HT-29 (cell line): ENCODE measurements at places on chromosomes 13 and 19. TPM values are rescaled to one million over a fixed set of nuclear protein-coding genes. Genes with fewer than 3 reads are reported as not detected.

DNA sequence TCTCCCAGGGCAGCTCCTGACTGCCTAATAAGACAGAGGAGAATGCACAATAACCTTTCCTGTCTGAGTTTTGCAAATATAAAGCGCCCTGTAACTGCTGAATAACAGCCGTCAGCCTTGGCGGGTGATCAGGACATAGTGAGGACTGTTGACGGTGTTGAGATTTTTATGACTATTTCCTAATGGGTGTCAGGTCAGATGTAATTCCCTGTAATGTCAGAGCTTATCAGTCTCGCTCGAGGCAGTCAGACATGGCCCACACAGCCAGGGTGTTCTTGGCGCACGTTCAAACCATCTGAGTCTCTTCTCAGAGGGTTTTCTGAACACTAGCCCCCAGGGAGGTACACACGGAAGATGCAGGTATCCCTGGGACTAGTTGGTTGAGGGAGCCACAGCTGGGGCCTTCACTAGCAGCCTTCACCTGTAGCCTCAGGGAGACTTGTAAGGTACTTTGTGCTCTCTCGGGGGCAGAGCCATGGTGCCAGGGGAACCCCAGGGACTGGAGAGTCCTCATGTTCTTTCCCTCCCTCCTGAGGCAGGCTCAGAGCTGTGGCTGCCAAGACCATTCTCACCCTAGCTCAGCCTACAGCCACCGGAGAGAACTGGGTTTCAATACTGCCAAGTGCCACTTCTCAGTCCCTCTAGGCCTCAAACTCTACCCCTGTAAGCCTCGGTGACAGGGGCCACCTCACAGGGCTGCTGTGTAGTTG lies 213.1 kb downstream of the UQCRFS1 start:
- DNase-seq = no peak

DNA sequence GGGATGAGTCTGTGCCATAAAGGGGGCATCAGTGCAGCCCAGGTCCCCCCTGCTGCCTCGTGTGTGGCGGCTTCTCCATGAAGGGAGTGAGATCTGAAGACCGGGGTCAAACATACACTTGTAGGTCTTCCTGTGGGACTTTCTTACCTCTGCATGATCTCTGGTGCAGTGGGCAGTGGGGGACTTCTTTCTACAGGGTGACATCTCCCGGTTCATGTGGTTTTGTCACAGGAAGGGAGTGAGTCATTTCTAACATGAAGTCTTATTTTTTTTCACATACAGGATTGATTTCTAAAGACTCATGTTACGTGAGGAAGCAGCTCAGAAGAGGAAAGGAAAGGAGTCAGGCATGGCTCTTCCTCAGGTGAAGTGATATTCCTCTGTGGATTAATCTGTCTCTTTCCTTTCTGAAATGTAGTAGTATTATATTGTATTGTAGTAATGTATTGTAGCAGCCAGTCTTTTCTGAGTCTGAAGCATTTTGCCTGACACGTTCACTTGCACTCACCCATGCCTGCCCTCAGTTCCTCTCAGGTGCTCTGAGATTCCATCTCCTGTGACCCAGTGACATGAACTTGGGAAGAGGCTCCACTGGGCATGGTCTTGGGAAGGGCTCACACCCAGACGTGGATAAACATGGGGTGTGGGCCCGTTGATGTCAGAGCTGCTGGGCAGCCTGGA lies 15.7 kb downstream of the ZNF808 start:
- no peak for DNase-seq

DNA sequence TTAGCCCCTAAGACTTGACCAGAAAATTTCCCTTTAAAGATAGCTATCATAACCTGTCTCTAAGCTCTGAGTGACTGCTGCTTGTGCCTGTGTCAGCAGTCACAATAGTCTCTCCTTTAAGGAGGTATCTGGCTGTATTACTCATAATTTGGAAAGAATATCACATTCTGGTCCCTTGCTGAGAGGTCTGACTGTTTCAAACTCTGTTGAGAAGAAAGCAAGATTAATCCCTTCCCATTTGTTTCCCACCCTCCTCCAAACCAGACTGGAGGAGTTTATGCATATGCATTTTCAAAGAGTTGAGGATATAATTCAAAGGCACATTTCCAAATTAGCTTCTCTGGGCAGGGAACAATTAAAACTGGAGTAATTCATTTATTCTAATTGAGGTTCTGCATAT lies 2.3 kb downstream of the HTR2A start:
- no peak for DNase-seq

KASH5 gene
- total RNA-seq = not detected in 2 replicates

GIPR gene
- 4.3 and 5.1 TPM in 2 replicates for total RNA-seq

- DNase-seq = no peak
Measured at GRCh38 chr19:18102916-18103542, 5.5 kb downstream of the MAST3 start.

DNA sequence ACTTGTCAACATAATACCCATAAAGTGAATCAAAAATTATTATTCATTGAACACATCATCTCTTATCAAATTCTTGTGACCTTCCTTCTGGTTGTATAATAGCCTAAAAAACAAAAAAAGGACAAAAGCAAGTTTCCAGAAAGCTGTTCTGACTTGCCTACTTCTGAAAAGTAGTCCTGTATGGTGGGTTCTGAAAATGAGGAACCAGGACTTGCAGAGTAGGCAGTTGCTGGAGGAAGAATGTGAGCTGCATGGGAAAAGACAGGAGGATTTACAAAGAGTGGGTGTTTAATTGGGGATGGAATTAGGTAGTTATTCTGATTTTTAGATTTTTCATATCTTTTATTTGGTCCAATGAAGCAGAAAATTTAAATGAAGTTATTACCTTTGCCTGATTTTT lies 56.7 kb downstream of the RCBTB2 start:
- DNase-seq = no peak

- DNase-seq = no peak
Measured at GRCh38 chr13:40391788-40392187, 274.7 kb downstream of the FOXO1 start.

DNA sequence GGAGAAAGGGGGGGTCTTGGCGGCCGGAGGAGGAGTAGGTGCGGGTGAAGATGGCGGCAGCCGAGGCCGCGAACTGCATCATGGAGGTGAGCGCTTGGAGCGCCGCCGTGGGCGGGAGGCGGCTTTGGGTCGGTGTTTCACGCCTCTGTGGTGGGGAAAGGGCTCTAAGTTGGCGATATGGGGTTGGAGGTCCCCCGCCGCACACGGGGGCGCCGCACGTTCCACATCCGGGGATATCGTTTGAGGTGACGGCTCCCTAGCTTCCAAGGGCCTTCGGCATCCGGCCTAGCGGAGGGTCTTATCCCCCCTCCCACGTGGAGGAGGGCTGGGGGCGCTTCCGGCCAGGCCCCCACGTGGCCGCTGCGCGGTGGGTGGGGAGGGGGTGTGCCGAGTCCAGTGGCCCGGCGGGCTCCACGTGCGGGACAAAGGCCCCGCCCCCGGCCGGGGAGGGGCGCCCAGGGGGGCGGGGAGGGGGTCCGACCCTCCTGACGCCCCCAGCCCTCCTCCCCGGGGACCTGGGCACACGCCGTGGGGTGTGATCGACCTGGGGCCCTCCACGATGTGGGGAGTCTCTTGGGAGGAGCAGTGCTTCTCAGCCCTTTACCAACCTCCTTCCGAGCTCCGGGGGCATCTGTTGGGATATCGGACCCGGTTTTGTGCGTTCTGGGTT lies at the start of gene PRMT1:
TSS of gene PRMT1 (plus strand) at position 41 of the 670 bp plus-strand sequence. CDS start at position 51, 10 bp downstream.
- peak; percentile 67 for DNase-seq

- DNase-seq = no peak
Measured at GRCh38 chr19:478976-479375, 17.3 kb upstream of the MADCAM1 start.

DNA sequence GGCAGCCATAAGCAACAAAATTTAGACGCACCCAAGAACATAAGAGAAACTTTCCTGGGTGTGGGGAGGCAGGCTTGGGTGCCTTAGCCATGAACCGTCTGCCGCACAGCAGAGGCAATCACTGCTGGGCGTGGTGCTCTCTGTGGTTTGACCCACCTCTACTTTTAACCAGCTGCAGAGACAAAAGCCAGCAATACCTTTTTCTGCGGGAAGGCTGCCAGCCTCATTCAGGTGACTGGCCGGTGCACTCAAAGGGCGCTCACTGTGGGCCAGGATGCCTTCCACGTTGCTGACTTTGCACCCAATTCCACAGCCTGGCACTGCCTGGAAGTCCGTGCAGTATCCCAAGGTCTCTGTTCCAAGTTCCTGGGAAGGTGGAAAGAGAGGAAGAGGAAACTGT lies 69.1 kb downstream of the ATP7B start:
- peak; percentile 88 for DNase-seq

GRCh38 chr19:39017026-39017425 lies 15.3 kb downstream of the FBXO27 start:
- DNase-seq = no peak

DNA sequence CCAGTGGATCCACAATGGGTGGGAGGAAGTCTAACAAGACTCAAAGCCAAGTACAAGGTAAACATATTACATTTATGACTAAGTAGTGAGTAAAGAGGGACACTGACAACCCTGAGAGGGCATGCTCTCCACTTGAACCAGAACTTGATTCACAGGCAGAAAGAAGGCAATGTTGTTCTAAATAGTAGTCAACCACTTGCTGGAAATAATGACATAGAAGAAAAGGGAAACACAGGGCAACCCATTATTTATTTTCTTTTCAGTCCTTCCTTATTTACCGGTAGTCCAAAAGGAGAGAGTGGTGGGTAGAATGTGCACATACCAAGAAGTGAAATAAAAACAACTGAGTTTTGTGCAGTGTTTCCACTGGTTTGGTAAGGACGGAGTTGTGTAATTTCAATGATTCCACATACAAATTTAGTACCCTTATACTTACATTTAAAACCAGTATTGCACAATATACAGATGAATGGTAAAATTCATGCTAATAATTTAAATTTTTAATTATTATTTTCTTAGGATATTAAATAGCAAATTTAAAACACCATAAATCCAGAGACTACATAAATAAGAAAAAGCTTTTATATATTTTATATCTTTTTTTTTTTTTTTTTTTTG lies 65.9 kb downstream of the ENOX1 start:
- no peak for DNase-seq

DNA sequence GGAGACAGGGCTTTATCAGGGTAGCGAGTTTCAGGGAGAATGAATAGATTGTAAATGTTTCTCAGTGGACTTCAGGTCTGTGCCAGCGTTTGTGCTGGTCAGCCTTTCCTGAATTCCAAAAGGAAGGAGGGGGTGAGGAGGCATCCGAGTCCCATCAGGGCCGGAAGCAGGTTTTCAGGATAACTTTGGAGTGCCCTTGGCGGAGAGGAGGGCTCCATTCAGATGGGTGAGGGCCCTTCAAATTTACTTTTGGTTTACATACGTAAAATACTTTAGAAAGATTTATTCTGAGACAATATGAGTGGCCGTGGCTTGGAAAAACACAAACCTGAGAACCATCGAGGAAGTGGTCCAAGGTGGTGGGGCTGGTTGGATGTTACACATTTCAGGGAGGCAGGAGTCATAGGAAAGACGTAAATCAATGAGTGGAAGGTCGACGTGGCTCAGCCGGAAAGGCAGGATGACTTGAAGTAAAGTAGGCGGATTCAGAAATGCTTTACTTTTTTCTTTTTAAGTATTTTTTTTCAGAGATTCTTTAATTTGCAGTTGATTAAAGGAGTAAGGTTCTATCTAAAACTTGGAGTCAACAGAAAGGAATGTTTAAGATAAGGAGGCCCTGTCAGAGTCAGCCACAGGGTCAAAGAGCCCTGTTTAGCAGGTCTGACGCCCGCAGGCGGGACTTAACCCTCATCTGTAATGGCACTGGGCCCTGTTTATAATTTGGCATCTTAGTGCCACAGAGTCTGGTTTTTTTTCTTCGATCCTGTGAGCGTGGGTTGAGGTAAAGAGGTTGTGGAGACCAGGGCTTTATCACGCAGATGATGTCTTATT lies 32.8 kb downstream of the ATP11A start:
- peak; percentile 91 for DNase-seq

MAMSTR gene
- total RNA-seq = 0.73 and 0.84 TPM in 2 replicates

DNA sequence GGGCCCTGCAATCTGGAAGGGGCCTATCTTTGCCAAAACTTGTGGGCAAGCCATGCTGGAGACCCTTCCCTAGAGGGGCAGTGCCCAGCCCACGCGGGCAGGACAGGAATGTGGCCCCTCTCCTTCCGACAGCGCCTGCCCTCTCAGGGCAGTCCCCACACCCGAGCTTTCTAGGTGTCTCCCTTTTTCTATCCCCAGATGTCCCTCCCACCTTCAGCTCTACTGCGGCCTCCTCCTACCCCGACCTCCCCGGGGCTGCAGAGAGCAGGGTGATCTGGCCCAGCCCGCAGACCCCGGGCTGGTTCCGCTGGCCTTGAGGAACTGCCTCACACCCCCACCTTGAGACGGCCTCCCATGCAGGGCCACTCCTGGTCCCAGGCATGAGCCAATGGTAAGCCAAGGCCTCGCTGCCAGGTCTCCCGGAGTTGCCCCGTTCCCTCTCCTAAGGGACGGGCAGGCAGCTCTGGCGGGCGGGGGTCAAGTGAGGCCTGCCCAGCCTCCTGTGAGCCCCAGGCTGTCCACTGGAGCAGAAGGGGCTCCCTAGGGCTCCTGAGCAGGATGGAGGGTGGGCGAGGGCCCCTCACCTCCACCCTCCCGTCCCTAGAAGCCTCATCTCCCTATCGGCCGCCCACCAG lies 39.7 kb downstream of the KLF2 start:
- DNase-seq = no peak

DNA sequence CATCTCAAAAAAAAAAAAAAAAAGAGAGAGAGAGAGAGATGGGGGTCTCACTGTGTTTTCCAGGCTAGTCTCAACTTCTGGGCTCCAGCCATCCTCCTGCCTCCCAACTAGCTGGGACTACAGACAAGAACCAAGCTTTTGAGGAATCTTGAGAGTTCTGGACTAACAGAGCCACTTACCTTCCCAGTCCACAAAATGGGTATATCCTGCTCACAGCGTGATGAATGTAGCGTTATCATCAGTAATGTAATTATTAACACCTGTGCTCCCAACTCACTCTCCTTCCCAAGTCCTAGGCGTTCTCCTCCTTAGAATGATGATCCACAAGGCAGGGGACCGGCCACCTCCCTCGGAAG lies 4.6 kb upstream of the NANOS3 start:
- DNase-seq = no peak

DNA sequence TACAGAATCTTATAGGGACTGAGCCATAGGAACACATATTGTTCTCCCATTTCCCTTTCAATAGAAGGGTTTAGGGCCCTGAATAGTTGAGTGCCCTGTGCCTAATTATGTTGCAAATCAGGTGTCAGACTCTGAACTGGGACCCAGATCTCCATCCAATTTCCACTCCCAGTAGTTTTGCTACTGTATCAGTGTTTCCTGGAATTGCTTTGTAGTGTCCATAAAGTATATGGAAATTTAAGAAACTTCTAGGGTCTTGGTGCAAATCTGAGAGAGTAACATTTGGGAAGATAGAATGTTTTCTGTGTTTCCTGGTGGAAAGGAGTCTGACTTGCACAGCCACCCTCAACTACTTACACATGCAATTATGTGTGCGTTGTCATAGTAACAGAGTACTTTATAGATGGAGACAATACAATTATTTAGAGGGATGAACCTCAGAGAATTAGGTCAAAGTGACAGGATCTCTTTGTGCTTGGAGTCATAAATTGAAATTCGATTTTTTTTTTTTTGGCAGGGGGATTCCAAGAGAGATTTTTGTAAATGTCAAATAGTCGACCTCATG lies 646 bp upstream of the SLC10A2 start:
- DNase-seq = no peak

- DNase-seq = no peak
Measured at GRCh38 chr19:21750586-21751128, 16.7 kb downstream of the ZNF100 start.

JSRP1 gene
- total RNA-seq = 0.34 and 0.38 TPM in 2 replicates

- DNase-seq = no peak
Measured at GRCh38 chr19:19101540-19101939, 36.7 kb downstream of the TMEM161A start.

NECTIN2 gene
- 603 and 664 TPM in 2 replicates for total RNA-seq
